ENCODE measurements at places on chromosomes 4 and X.

DNA sequence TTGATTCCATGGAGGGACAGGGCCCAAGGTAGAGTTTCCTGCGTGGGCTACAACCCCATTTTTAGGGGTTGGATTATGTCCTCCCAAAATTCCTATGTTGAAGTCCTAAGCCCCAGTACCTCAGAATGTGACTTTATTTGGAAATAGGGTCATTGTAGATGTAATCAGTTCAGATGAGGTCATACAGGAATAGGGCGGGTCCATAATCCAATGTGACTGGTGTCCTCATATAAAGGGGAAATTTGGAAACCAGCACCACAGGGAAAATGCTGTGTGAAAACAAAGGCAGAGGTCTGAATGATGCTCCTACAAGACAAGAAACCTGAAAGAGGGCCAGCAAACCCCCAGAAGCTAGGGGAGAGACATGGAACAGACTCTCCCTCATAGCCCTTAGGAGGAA is 31.1 kb upstream of the MAMLD1 start:
- DNase-seq, result no peak

GRCh38 chr4:155684423-155684822 is 17.8 kb downstream of the GUCY1A1 start:
- no peak for DNase-seq

DNA sequence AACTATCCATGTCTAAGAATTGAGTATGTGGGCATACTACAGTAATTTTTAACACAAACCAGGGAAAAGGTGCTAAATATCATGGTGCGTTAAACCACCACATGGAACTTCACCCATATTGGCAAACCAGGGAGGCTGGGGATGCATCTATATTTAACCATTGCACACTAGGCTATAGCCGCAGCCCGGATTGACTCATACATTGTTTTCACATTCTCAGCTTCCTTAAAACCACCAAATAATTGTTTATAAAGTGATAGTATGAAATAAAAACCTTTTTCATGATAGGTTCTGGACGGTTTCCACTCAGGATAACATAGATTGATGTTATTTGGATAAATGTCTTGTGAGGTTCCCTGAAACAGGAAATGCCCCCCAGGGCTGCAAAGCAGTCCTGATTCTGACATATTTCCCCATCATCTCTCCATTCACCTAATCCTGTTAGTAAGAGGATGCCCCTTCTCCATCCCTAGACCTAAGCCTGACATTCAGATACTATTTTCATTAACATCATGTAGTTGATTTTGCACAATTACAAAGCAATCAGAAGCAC is 7.9 kb downstream of the COL25A1 start:
- no peak for DNase-seq

GRCh38 chr4:98501383-98501782 is 157.0 kb downstream of the TSPAN5 start:
- DNase-seq, result no peak

DNA sequence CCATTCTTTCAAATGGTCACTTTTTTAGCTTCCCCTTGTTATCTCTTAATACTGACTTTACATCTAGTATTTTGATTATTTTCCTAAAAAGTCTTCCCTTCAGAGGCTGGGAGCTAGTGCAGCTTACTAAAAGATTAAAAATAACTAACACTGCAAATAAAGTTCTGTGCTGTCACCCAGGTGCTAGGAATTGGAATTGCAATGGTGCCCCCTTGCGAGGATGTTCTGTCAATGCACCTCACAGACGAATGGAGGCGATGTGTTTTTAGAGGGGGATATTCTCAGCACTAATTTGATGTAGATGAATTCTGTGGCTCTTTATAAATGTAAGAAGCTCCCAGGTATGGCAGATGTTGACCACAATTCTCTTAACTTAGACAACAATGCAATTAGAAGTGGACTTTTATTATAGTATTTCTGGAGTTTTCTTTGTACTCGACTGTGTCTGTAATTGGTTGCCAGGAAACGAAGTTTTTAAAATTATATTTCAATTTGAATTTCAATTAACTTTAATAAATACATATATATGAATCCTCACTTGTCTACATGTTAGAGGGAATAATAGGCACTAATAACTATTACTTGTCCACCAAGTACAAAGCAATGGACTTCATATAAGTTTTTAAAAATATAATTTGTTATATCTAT is 22.0 kb upstream of the SMIM31 start:
- DNase-seq, result peak; percentile 7

DNA sequence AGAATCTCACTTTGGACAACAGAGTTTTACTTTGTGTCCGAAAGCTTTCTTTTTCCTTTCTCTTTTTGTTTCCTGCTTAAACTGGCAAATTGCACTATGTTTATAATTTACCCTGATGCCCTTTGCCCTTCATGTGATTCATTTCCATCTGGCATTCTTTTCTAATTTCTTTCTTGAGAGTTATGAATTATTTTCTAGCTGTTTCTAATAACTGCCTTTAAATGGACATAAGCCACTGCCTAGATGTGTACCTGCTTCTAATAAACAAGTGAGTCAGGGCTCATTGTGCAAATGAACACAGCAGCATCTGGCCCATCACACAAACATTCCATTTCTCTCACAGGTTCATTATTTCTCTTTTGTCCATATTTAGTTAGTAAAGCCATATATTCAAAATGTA is 242.3 kb upstream of the GPRIN3 start:
- DNase-seq, result no peak

- no peak for DNase-seq
Measured at GRCh38 chrX:31702222-31702621, 630.4 kb upstream of the FTHL17 start.

DNA sequence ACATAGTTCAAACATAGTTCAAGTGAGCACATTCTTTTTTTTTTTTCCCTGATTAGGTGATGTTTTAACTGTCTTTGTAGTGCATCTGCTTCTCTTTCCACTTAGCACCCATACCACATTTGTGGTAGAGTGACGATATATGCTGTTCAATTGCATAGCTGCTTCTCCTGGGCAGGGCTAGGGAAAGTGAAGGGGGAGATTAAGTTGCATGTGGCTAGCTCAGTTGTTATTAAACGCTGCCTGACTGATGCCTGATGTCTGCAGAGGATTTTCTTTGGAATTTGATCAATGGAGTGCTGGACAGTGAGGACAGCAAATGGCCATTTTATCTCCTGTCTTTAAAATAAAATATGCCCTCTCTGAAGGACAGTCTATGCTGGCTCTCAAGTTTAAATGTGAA is 63.7 kb downstream of the ANK2 start:
- no peak for DNase-seq

GRCh38 chr4:168099195-168099594 is 6.9 kb downstream of the ANXA10 start:
- no peak for DNase-seq

- DNase-seq, result no peak
Measured at GRCh38 chr4:76486588-76487276, 51.7 kb downstream of the SHROOM3 start.

DNA sequence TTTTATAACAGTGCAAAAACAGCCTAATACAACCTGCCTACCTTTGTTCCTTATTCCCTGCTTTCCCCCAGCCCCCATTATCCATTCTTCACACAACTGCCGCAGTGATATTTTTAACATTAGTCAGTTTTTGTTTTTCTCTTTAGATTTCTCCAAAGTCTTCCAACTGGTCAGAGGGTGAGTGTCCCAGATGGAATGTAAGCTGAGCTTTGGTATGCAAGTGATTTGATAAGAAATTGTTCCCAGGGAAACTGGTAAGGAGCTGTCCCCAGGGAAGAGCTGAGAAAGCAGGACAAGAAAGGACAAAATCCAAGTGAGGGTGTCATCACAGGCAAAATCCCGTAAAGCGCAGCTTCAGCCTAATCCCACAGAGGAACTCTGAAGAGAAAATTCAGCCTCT is 475.5 kb upstream of the ADGRL3 start:
- no peak for DNase-seq

DNA sequence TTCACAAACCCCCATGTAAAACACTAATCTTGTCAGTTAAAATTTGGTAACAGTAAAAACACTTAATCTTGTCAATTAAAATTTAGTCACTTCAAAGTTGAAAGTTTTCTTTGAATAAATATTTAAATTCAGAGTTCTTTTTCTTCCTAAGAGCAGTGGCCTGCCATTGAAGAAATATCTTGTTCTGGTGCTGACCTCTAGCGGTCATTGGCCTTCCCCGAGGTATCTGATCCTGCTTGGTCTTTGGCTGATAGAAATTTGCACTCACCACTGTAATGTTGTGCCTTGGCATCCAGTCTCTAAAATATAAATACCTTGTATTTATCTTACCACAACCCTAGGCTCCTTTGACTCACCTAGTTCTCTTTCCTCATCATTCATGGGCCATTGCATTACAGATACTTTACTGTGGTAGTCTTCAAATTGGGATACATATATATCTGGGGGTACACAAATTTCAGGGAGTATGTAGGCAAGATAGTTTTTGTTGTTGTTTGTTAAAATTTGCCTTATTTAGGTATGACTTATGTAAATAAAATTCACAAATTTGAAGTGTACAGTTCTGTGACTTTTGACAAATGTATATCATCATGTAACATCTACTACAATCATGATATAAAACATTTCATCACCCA is 6.7 kb upstream of the ART3 start:
- DNase-seq, result peak; percentile 43

DNA sequence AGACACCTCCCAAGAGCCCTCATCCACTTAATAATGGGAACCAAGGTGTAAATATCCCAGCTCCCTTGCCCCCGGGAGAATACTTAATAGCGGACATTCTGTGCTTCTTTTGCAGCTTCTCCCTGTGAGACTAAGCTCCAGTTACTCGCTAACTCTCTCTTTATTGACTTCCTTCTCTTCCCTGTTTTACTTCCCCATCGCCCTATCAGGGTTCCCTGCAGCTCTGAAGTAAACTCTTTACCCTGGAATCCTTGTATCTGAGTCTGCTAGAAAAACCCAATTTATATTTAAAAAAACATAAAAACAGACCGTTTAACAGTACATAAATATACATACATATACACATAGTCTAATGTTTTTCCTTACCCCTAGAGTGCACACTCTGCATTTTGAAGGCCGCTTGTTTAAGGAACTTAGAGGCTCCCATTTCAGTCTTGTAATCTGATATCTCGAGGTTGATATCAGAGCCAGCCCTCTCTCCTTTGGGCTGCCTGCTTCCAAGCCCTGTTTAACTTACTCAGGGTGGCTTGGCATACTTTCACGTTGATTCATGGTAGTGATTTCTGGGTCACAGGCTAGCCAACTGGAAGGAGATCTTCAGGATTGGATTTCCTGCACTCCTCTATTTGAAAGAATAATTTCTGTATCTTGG is 177.4 kb upstream of the SCML1 start:
- DNase-seq, result no peak

GRCh38 chr4:142100941-142101340 is 464.6 kb downstream of the IL15 start:
- DNase-seq, result no peak

DNA sequence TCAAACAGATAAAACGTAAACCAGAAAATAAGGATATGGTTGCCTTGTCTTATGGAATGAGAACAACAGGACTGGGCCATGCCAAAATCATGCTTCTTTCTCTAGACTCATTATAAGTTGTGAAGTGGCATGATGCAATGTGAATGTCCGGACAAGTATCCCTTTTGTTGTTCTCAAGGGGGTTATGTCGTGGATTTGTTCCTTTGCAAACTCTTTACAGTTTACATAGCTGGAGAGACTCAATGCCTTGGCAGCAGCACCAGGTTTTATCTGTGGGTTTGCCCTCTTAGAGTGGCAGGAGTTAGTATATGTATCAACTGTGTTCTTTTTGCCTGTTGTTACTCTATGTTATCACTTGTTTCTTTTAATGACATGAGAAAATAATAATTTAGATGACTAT is 41.4 kb downstream of the SPRY1 start:
- no peak for DNase-seq

DNA sequence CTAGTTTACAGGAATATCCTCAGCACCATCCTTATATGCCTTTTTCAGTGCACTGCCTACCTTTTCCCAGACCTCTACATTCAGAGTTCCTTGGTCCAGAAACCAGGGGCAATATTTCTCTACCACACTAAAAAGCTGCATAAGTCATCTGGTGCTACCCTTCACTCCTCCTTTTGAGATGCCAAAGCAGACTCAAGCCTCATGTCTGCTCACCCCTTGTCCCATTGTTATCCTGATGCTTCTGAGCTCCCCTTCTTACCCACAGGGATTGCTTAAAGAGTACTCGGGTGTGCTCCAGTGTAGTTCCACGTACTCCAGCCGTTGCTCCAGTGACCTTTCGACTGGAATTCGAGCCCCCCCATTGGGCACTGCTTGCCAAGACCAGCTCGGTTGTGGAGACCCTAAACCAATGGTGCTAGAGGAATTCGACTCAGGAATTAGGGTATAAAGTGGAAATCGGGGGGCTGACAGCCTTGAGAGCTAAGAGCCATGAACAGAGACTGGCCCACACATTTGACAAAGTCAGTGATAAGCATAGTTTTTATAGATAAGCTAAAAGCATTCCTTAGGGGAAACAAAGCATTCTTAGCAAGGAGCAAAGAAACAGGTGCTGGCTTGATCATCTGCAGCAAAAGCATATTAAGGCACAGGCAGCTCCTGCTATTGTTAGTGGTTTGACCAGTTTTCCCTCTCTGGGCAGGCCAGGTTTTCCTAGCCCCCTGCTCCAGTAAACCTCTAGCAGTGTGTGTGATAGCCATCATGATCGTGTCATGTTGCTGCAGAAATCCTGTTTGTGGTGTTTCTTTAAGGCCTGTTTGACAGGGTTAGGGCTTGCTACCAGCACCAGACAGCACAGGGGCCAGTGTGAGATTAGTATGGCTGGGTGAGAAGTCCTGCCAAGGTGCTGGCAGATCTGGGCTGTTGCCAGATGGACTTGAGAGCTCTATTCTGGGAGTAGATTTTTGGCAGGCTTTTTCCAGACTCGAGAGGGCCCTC is 57.5 kb upstream of the WDR1 start:
- peak; percentile 86 for DNase-seq

- no peak for DNase-seq
Measured at GRCh38 chr4:75781305-75781704, 56.9 kb downstream of the USO1 start.

DNA sequence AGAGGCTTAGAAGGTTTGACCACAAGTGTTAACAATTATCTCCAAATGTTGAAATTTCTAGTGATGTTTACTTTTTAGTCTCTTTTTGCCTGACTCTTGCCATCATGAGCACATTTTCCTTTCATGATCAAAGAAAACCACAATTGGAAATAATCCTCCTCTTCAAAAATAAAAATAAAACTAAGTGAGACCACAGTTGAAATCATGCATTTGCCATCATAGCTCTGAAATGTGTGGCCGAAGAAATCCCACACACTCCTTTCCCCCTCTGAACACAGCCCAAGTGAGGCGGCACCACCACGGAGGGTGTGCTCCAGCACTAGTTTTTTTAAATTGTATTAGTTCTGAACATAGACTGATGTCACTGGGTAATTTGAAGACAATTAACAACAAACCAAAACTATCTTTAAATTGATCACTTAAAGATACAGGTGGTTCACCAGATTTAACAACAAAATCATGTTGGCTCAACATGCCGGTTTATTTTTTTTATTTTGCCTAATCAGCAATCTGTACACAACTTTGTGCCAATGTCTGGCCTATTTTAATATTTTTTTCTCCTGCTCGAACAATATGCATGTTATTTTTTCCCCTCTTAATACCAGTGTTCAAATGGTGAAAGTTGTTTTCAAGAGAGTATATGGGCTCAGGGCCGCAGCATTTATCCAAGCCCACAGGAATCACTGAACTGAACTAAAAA is 17.6 kb downstream of the APBB2 start:
- DNase-seq, result no peak
